Stimulated activated CD4-positive, alpha-beta T cell treated with anti-CD3 and anti-CD28 coated beads, TNF-alpha, amount 100 ng/mL, for 24 hours (primary cell): ENCODE measurements at places on chromosomes 3 and 15.

- no peak for DNase-seq
Observed at GRCh38 chr15:101138913-101139880, 112.7 kb downstream of the CHSY1 start.

DNA sequence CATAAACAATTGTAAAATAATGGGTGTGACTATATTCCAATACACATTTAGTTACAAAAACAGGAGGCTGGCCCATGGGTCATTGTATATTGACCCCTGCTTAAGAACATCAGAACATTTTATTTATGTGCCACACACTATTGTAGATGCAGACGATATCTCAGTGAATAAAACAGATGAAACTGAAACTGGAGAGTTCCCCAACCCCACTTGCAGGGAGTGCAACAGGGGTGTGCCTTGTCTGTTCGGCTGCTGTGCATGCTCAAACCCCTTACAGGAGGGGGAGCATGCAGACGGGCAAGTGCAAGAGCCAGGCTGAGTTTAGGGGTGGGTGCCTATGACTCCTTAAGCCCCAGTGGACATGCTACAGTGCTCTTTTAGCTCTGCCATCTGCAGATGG lies 509.6 kb downstream of the IGSF11 start:
- no peak for DNase-seq

- DNase-seq: no peak
Observed at GRCh38 chr15:23416349-23417276, 30.4 kb downstream of the GOLGA6L2 start.

GRCh38 chr3:72185549-72186399 lies 400.8 kb upstream of the PROK2 start:
- no peak for DNase-seq

- DNase-seq: no peak
Observed at GRCh38 chr15:80730926-80731325, 35.8 kb downstream of the ABHD17C start.

GRCh38 chr3:141553055-141553454 lies 66.2 kb downstream of the RASA2 start:
- DNase-seq: no peak

- DNase-seq: no peak
Observed at GRCh38 chr15:81188354-81188753, 8.3 kb upstream of the IL16 start.

GRCh38 chr3:170062769-170063168 lies 25.0 kb downstream of the GPR160 start:
- no peak for DNase-seq

GRCh38 chr15:47932261-47932660 lies 188.5 kb upstream of the SLC24A5 start:
- no peak for DNase-seq

DNA sequence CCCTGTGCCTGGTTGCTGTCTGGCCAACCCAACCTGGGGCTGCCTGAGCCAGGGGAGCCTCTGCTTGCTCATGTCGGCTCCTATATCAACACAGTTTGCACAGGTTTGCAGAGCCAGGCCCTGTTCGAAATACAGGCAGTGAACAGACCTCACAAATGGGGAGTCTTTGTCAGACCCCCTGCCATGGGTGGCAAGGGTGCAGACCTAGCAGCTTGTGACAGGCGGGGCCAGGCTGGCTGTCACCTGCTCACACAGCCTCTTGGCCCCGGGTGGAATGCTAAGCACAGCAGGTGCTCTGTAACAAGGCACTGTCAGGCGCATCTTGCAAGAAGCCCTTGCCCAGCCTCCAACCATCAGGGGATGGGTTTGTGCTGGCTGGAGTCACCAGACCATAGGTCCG lies 47.3 kb downstream of the BDH1 start:
- DNase-seq: no peak

- DNase-seq: no peak
Observed at GRCh38 chr15:91885714-91886270, 32.3 kb downstream of the SLCO3A1 start.

DNA sequence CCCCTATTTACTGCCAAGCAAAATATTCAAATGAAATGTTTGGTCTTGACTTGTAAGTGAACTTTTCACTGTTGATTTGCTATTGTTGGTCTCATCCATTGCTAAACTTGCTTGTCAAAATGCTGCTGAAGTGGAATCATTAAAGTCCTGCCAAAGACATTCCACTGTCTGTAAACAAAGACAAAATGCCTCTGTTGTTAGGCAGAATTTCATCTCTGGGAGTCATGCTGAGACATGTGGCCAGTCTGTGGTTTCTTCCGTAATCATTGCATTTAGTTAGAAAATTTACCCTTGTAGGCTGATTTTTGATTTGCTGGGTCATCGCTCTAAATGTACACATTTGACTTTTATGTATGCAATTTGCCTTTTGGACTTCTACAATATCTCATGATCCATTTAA lies 577.7 kb downstream of the MECOM start:
- no peak for DNase-seq

GRCh38 chr15:46088486-46089445 lies 453.9 kb downstream of the SQOR start:
- DNase-seq: no peak

DNA sequence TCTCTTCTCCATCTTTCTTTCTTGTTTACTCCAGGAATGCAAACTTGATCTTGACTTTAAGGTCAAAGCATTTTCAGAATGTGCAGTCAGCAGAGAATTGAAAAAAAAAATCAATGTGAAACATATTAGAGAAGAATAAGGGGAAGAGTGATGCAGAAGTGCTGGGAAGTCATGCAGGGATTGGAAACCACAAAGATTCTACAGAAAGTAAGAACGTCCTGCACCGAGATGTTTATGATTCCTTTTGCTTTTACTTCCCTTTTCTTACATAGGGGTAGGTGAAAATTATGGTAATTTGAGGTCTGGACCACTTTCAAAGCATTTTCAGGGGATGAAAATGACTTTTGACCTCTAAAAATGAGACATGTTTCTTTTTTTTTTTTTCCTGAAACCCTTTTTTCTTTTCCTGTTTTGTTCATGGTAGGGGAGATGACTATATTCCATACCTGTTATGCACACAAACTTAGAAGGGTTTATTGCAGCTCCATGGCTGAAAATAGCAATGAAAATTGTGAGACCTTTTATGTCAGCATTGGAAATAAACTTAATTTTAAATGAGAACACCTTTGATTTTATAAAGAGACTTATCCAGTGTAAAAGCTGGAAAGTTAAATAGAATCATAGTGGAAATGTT lies 623.5 kb upstream of the TBL1XR1 start:
- DNase-seq: no peak

DNA sequence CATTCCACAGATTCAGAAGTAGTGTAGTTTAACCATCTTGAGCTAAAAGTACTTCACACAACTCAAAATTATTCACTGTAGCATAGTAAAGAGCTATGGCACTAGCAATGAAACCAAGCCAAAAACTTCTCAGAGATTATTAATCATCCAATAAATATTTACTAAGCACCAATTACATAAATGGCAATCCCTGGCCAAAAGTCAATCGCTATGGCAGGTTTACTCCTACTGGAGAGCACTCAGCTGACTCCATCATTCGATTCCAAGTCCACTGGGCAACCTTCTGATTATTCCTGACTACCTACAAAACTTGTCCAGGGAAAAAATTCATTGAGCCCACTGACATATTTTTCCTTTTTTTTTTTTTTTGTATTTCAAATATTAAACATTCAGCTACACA lies 23.9 kb downstream of the ATP13A3 start:
- DNase-seq: no peak

DNA sequence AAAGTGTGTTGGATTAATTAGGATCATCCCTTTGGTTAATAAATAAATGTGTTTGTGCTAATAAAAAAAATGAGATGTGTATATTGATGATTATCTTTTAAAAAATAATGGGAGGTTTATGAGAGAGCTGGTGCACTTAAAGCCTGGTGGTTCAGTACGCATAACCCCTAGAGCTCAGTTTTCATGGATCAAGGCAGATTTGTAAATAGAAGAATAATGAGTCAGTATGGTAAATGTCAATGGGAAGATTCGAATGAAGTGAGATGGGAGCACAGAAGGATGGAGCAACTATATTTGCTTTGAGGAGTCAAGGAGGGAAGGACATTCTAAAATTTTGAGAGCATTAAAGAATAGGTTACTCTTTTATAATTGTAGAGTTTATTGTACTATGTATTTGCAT lies 35.4 kb downstream of the AKAP13 start:
- DNase-seq: no peak

DNA sequence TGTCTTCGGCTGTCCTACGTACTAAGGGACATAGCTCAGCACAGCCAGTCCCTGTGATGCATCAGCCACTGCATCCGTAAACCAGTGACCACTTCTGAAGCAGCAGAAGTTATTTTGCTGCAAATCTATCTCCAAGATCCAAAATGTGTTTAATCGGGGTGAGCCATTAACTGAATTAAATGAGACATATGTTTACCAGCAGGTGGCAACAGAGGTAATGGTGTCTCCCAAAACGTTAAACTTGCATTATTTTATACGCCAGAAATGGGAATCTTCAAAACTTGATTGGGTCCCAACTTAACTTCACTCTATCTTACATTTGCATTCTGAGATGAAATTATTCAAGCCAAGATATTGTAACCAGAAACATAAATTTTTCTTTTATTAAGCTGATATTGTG lies 75.3 kb upstream of the BOC start:
- DNase-seq: no peak

DNA sequence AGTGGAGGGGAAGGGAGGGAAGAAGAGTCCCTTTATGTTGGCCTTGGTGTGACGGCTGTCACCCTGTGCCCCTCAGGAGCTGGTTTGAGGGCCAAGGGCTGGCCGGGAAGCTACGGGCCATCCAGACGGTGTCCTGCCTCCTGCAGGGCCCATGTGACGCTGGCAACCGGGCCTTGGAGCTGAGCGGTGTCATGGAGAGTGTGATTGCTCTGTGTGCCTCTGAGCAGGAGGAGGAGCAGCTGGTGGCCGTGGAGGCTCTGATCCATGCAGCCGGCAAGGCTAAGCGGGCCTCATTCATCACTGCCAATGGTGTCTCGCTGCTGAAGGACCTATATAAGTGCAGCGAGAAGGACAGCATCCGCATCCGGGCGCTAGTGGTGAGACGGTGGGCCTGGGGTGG lies 8.1 kb upstream of the RCCD1 start:
- DNase-seq: no peak

DNA sequence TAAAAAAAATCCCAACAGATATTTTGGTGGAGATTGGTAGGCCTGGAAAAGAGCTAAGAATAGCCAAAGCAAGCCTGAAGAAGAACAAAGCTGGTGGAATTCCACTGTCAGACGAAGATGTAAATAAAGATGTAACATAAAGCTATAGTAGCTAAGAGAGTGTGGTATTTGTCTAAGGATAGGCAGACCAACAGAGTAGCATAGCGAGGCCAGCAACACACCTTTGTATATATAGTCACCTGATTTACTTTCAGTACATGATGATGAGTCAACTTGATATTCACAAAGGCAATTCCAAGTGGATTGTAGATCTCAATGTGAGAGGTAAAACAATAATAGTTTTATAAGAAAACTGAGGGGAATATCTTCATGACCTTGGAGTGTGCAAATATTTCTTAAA lies 53.6 kb upstream of the SYN2 start:
- DNase-seq: no peak

- no peak for DNase-seq
Observed at GRCh38 chr3:72462595-72463011, 385.6 kb downstream of the SHQ1 start.

GRCh38 chr15:81929557-81929956 lies 116.3 kb downstream of the MEX3B start:
- no peak for DNase-seq

DNA sequence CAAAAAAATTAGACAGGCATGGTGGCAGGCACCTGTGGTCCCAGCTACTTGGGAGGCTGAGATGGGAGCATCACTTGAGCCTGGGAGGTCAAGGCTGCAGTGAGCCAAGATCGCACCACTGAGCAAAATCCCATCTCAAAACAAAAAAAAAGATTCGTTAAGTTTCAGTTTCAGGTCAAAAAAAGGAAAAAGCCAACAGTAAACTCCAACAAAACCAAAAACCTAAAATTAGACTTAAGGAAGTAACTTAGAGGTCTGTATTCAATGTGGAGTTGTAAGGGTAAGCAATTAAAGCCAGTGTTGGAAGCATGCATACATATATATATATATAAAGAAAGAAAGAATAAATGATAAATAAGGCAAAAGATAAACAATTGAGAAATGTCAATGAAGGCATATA lies 11.8 kb downstream of the KPNA1 start:
- no peak for DNase-seq

DNA sequence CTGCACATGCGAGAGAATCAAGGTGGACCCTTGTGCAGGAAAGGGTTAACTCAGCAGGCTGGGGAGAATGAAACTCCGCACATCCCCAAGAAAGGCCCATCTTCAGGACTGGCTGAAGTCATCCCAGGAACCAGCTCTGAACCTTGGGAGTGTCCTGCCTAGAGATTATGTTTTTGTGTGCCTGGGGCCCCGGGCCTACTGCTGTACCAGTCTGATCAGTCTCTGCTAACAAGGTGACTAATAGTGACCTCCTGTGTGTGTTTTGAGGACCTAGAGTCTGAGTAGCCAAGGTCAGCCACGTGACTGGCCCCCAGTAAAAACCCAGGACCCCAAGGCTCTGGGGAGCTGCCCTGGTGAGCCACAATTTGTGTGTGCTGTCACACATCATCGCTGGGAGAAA lies 58.2 kb downstream of the CYFIP1 start:
- DNase-seq: no peak

DNA sequence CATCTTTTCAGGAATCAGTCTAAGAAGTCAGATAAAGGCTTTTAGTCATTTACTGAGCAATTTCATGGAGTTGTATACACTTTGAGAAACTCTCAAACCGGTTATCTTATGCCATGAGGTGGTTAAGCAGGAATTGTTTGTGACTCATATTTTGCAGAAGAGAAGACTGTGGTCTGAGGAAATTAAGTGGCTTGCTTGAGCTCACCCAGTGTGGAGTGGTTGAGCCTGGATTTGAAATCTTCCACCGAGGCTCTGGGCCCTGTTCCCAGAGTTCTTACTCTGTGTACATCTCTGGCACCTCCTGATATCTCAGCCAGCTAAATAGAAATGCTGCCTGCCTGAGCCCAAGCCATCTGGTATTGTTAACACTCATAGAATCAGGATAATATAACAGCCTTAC lies 37.8 kb upstream of the BCL6 start:
- no peak for DNase-seq

DNA sequence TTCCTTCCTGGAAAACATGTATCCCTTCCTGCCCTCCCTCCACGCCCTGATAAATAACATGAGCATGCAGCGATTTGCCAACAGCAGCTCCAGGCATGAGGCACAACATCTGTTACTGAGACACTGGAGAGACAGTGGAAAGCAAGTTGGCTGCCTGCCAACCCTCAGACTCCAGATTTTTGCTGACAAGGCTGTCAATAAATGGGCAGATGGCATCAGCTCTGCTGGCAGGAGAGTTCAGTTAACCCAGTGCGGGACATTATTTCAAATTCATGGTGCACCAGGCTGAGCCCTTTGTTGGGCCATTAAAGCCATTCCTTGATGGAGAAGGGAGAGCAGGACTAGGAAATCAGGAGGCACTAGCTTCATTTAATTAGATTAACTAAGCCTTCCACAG lies 293.3 kb downstream of the MEX3B start:
- DNase-seq: no peak

DNA sequence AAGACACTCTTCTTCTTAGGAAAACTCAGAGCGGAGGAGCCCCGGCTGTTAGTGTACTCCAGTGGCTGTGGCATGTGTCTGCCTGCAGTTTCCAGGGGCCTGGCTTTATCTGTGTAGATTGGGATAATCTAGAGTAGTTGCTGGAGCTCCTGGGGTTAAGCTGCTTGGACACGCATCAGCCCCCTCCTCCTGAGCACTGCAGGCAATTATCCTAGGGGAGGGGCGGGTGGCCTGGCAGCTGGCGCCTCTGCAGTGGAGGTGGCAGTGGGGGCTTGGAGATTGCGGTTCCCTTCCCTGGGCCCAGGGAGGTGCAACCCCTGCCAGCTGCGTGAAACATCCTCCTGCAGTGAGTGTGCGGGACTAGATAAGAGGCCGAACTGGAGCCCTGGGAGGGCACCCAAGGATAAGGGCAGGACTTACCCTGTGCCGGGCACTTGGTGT lies 68.2 kb downstream of the EFCAB12 start:
- DNase-seq: no peak
